Stimulated activated CD4-positive, alpha-beta T cell treated with anti-CD3 and anti-CD28 coated beads, Interleukin-4, amount 100 ng/mL, for 1 hour (primary cell): ENCODE measurements at places on chromosomes 3 and 15.

DNA sequence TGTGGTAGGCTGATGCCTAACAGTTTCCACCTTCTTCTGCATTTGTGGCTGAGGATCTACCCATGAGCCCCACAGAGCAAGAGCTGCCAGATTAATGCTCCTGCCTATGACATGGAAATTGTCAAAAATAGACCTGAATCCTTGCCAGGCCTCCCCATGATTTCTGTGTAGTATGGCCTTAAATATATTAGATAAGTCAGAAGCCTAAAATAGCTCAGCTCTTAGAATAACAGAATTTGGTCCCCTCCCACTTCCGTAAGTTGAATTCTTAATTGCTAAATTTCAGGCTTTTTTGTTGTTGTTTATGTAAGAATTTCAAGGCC is 129.0 kb downstream of the SERPINI1 start:
- no peak for DNase-seq

- DNase-seq: no peak
These were observed 87.7 kb downstream of the CFAP20DC start for GRCh38 chr3:58962040-58962651.

DNA sequence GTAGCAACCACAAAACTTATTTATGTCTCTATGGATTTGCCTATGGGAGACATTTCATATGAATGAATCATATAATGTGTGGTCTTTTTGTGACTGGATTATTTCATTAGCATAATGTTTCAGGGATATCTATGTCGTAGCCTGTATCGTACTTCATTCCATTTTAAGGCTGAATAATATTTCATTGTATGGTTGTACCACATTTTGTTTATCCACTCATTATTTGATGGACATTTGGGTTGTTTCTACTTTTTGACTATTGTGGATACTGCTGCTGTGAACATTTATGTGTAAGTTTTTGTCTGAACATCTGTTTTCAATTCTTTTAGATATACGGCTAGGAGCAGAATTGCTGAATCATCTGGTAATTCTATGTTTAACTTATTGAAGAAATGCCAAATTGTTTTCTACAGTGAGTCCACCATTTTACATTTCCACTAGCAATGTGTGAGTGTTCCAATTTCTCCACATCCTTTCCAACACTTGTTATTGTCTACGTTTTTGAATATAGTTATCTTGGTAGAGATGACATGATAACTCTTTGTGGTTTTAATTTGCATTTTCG is 134.4 kb upstream of the DAZL start:
- no peak for DNase-seq

GRCh38 chr15:95296643-95297042 is 1033.9 kb upstream of the NR2F2 start:
- DNase-seq: no peak

- no peak for DNase-seq
These were observed 86.3 kb downstream of the LMLN start for GRCh38 chr3:198046120-198046857.

GRCh38 chr15:64443747-64444621 is 16.4 kb upstream of the ZNF609 start:
- DNase-seq: no peak

DNA sequence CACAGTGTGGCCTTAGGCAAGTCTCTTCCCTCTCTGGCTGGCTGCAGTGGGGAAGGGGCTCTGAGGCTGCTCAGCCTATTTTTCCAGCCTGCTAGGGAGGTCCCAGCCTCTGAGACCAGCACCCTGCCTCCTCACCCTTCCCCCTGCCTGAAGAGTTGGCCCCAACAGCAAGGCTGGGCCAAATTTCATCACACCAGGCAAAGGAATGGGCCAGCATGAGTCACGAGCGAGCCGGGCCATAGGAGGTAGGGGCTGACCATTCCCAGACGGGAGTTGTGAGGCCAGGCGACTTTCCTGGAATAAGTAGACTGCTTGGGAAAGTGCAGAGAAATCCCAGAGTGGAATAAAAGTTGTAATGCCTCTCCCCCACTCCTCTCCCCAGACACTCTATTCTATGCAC is 5.7 kb upstream of the FBLN2 start:
- DNase-seq: no peak

DNA sequence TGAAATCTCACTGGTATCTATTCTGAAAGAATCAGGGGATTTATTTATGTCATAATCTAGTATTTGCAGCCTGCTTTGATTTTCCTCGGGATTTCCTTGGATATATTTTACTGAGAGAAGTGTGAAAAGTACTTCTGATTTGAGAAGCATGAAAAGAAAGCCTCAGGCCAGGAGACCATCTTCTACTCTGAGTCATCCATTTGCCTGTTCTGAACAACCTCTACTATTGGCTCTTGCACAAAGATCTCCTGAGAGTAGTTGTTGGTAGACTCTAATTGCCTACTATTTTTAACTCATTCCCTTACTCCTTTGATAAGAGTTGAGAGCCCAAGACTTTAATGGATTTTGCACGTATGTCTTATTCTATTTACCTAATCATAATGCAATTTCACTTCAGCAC is 318.9 kb downstream of the BCHE start:
- DNase-seq: no peak

GRCh38 chr3:157103280-157103679 is 56.7 kb downstream of the CCNL1 start:
- no peak for DNase-seq

DNA sequence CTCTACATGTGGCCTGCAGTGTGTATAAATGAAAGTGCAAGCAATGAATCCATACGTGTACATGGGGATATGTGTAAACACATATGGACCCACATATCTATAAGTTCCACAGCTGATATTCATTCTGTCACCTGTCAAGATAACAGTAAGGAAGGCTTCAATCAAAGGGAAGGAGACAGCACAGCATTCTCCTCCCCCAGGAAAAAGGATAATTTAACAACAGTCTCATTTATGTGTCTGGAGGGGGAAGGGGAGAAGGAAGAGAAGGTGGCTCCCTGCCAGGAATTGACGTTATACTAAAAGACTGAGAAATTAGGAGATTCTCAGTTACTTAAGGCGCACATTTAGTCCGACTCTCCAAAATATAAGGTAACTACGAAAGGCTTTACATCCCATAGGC is 345.9 kb downstream of the FOXP1 start:
- DNase-seq: no peak

GRCh38 chr3:117145677-117146076 is 436.1 kb downstream of the TUSC7 start:
- DNase-seq: no peak

- peak; percentile 38 for DNase-seq
These were observed 29.0 kb downstream of the ANP32A start for GRCh38 chr15:68791431-68792283.
